Activated CD4-positive, alpha-beta T cell treated with anti-CD3 and anti-CD28 coated beads for 24 hours (primary cell): ENCODE measurements at places on chromosomes 3 and 15.

- DNase-seq, result no peak
Observed at GRCh38 chr3:152271501-152272236, 2.9 kb downstream of the MBNL1 start.

GRCh38 chr3:73432023-73432705 is 192.6 kb downstream of the PDZRN3 start:
- no peak for DNase-seq

DNA sequence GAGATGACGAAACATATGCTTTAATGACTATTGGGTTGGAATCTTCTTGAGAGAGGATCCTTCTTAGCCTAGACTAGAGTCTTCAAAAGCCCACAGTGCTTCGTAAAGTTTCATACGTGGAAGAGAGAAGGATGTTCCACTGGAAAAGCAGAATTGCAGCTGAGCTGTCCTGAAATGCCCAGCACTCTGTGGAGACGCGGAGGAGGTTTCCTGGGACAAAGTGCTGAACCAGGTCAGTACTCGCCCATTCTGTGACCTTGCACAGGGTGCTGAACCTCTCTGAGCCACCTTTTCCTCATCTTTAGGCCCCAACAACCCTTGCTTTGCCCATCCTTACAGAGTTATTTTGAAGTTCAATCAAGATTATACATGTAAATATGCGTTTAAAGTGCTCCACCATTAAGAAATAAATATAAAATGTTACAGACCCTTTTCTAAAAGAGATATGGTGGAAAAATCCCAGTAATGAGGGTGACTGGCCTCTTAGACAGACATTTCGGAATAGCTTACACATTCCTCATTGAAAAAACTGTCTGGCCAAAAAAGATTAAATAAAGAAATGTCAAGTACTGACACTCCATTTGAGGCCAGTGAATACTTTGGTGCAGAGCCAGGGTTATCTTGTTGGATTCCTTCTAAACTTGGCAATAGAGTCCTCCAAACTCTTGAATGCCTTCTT is 4.2 kb upstream of the MAGEF1 start:
- DNase-seq, result no peak

GRCh38 chr3:172323894-172324610 is 124.2 kb downstream of the GHSR start:
- no peak for DNase-seq

GRCh38 chr3:143218166-143218835 is 98.7 kb downstream of the CHST2 start:
- no peak for DNase-seq

GRCh38 chr3:59117396-59117795 is 67.6 kb upstream of the CFAP20DC start:
- DNase-seq, result no peak
